ENCODE measurements at places on chromosomes 12 and 14.

GRCh38 chr14:68685419-68686204 lies 107.3 kb downstream of the ZFP36L1 start:
- no peak for DNase-seq

GRCh38 chr12:131793243-131794022 lies 34.8 kb upstream of the MMP17 start:
- no peak for DNase-seq

DNA sequence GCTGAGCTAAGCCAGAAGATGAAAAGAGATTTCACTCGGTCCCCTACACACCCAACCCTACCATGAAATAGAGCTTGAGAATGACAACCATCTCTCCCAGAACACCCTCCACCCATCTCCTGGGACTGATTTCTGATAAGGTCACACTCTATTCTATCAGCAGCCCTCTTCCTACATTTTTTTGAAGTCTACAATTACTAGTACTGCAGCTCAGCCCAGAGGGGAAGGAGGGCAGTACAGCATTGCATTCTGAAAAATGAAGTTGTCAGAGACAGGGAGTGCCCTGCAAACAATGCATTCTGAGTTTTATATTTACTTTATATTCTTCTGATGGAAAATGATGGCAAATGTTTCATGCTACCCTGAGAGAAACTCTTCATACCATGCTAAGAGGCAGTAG lies 318.5 kb downstream of the BCAT1 start:
- DNase-seq: no peak

DNA sequence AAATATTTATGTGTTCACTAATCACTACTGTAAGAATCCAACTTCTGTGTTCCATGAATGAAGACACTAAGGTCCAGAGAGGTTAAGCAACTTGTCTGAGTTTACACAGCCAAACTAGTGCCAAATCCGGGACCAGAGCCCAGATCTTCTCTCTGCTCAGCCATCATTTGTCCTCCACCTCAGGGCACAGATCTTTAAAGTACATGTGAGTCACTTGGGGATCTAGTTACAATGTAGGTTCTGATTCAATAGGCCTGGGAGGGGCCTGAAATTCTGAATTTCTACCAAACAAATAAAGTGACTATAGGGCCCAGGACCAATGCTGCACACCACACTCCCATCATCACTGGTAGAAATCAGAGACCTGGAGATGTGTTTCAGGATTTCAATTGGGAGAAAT lies 162.9 kb downstream of the GXYLT1 start:
- DNase-seq: no peak

DNA sequence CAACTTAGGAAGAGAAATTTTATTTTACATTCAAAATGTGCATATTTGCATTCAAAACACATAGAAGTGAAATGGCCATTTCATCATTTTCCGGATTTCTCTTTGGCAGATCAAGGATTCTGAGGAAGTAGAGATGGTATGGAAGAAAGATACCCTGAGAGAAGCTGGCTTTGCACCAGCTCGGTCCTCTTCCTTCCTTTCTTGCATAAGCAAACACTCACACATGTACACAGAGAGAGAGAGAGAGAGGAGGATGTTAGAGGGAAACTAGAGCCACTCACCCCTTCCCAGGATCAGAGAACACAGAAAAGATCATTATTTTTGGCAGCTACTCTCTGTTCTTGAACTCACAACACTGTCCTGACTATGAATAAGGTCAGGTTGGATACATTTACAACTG lies 15.6 kb upstream of the PLEKHD1 start:
- no peak for DNase-seq

GRCh38 chr12:103780992-103781391 lies 60.0 kb downstream of the NT5DC3 start:
- no peak for DNase-seq

- no peak for DNase-seq
Measured at GRCh38 chr14:20516921-20517320, 11.6 kb downstream of the RNASE10 start.

DNA sequence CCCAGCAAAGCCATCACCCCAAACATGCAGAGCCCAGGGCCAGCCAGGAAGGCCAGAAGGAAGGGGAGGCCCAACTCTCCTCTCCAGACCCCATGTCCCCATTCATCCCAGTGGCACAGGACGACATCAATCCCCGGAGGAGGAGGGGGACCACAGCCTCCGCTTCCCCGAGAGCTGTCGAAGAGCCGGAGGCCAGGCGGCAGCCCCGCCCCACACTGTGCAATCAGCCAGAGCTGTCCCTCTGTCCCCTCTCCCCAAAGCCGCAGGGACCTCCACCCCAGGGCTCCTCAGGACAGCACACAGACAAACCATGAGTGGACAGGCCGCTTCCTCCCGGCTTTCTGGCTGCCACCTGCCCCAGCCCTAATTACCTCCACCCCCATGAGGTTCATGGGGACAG lies 16.8 kb downstream of the RAB35 start:
- no peak for DNase-seq

GRCh38 chr12:41254004-41254914 lies 66.1 kb downstream of the PDZRN4 start:
- no peak for DNase-seq

- DNase-seq: peak; percentile 38
Measured at GRCh38 chr14:105883066-105884005, 357.0 kb downstream of the TMEM121 start.

DNA sequence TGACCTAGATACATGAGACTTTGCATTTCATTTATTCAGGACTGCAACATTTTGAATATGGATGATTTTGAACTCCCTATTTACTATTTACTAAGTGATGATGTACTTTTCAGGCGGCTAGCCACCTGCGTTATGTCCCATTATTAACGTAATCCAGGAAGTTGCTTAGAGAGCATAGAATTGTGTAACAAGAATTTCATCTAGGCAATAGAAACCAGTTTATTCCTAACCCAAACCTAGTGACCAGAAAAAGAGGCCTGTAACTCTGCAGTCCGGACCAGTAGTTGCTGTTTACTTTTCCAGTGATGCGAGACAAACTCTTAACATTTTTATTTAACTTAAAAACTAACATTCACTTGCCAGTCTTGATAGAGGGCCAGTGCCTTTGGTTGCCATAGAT lies 12.3 kb downstream of the NUDT4 start:
- no peak for DNase-seq

GRCh38 chr12:123519141-123520001 lies 14.1 kb downstream of the RILPL1 start:
- peak; percentile 94 for DNase-seq

DNA sequence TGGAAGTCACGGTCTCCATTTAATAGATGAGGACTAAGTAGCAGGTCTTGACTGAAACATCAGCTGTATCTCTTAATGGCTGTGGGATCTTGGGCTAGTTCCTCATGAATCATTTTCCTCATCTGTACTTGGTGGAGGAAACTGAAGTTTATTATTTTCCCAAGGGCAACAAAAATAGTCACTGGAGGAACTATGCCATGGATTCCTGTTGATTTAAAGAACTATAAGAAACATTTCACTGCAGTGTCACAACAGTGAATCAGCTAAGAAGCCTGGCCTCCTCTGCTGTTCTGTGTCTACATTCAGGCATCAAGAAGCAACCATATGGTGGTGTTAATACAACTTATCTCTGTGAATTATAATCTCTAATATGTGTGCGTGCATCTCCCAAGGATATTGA lies 200.5 kb downstream of the STXBP6 start:
- DNase-seq: no peak

GRCh38 chr12:68030248-68030647 lies 41.0 kb downstream of the IFNG-AS1 start:
- no peak for DNase-seq

GRCh38 chr12:20555015-20555414 lies 140.1 kb upstream of the SLCO1C1 start:
- DNase-seq: no peak

GRCh38 chr14:95700221-95700976 lies 13.5 kb downstream of the TCL1A start:
- no peak for DNase-seq

GRCh38 chr12:16218234-16218633 lies 59.3 kb downstream of the SLC15A5 start:
- DNase-seq: no peak

DNA sequence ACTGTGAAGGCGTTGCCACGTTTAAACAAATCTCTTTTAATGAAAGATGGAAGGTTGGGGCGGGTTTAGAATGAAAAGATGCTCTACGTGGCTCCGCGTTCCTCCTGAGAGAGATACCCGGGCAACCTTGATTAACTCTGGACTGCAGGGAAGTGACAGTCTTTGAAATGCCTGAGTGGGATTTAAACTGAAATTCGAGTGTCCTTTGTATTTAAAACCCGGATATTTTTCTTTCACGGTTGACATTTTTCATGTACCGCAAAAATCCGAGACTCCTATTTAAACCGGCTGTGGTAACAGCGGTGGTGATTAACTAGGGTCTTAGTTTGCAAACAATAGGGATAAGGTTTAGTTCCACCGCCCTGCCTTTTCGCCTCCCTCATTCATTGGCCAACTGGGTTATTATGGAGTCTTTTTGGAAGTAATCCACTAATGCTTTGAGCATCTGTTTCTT lies 707 bp downstream of the G2E3 start:
- no peak for DNase-seq

- DNase-seq: no peak
Measured at GRCh38 chr14:74948228-74949175, 6.9 kb downstream of the PGF start.

DNA sequence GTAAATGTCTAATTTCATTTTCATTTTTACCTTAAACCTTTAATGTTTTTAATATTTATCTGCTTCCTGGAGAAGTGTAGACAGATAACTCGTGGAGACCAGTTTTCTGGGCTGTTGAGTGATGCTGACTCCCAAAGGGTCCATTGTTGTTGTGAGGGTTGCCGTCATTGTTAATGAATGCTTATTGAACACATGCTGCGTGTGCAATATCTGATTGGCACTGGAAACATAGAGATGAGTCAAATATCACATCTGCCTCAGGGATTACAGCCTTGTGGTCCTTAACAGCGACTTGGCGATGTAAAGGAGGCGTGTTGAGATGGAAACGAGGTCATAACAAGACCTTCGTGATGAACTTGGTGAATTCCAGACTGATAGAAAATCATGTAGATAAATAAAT lies 85.9 kb downstream of the FBXW8 start:
- no peak for DNase-seq

GRCh38 chr12:52871291-52872039 lies 22.7 kb upstream of the KRT78 start:
- DNase-seq: peak; percentile 59

DNA sequence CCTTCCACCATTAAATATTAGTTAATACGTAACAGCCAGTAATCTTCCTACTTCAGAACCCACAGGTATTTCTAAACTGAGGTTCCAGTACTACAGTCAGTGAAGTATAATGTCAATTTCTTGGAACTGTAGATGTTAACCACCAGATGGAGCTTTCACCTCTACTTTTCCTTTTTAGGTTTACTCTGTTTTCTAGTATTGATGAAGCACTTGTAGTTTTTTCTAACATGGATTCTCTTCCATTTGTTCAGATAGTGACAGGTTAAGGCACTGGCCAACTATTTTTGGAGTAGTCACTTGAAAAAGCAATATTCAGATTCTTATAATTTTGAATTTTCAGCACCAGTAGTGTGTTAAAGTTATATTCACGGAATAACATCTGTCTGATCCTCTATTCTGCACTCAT lies 4.6 kb upstream of the SEC23A start:
- DNase-seq: no peak

- no peak for DNase-seq
Measured at GRCh38 chr14:43031598-43031997, 1424.9 kb downstream of the LRFN5 start.

GRCh38 chr12:111841236-111841749 lies 735 bp upstream of the MAPKAPK5 start:
- no peak for DNase-seq

DNA sequence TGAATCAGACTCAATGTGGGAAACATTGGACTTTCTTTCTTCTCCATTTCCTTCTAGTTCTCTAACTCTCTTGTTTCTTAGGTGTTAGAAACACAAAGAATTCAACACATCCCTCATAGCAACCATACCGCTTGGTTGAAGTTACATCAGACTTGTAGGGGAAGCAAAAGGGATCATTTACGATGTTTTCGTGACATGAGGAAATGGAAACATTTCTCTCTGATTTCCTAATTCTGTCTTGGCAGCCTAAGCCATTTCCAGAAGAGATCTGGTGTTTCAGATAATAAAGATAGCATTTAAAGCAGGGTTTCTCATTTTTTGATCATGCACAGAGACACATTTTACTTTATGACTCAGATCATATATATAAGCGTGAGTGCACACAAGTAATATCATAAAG lies 202.0 kb downstream of the TMEM132C start:
- DNase-seq: no peak

GRCh38 chr12:103728323-103728722 lies 112.7 kb downstream of the NT5DC3 start:
- no peak for DNase-seq

DNA sequence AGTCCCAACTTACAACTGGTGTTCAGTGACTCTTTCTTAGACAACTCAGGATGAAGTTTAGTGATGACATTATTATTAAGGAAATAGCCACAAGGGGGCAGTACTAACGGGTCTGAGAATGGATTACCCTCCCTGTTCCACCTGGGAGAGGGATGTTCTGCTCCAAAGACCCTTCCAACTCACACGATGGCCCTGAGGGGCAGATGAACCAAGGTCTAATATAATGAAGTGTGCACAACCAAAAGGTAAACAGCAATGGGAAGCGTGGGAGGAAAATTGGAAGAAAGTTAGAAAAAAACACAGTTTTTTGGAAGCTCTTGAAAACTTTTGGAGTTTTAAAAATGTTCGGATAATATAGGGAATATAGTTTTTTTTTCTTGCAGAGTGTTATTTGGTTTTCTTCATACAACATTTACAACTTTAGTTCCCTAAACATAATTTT lies 24.0 kb downstream of the FGF6 start:
- DNase-seq: no peak

DNA sequence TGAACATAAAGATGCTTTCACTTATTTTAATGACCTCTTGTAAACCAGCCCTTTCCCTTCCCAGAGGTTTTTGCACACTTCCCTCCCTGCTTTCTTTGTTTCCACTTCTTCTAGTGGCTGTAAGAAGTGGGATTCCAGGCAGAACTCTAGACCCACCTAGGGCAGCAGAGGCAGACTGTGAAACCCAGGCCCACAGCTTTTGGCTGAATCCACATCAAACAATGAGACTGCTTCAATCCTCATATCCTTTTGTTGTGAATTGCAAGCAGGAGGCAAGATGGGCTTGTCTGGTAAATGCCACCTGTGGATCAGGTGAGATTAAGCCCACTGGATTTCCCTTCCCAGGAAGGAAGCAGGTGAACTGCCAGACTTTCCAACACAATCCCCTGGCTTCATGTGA lies 12.8 kb downstream of the CCDC177 start:
- DNase-seq: no peak

DNA sequence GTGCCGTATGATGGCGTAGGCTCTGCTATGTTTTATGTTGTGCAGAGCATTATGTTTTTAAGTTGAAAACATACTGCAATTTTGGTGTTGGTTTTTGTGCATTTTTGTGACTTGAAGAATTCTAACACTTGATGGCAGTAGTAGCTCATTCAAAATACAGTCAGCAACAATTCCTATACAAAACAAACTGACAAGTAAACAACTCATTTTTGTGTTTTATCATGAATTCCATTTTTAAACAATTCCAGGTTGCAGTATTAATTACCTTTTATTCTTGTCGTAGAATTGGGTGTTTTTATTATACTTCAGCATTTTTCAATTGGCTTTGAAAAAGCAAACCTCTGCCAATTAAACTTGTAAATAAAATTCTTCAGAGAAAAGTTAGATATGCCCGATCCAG lies 4.1 kb upstream of the CCER1 start:
- DNase-seq: no peak
